ENCODE measurements at places on chromosomes 5 and 9.

- no peak for DNase-seq
Observed at GRCh38 chr9:82021198-82021597, 32.6 kb downstream of the SPATA31D1 start.

GRCh38 chr5:31086839-31087415 is 106.6 kb upstream of the CDH6 start:
- no peak for DNase-seq

- DNase-seq = no peak
Observed at GRCh38 chr9:137250329-137251193, 525 bp upstream of the STPG3 start.

DNA sequence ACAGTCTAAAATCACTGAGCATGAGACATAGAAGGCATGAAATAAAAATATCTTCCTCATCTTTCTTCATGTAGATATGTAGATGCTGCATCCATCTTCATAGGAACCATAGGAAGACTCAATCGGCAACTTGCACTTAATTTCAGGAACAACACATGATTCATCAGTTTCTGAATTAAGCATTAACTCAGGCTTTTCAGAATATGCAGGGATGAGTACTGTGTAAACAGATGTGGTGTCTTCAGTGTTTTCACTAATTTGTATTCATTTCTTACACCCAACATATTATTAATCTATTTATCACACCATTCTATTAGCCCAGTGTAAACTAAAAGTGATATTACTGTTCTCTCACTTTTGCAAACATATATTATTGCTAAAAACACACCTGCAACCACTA is 305.9 kb upstream of the DAB2 start:
- no peak for DNase-seq

DNA sequence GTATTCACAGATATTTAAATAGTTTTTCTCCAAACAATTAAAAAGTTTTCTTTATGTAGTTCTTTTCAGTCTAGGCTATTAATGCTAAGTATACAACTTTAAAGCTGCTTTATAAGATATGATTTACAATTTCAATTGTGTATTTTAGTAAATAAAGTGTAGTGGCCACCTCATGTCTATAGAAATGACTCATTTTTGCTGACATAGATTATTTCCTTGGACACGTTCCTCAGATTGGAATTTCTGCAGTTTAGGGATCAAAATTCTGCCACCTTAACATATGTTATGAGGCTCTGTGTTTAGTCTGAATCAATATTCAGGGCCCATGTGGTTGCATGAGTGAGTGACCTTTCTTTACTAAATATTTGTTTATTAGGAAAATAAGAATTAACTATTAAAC is 750.2 kb downstream of the IRX1 start:
- no peak for DNase-seq

- DNase-seq = no peak
Observed at GRCh38 chr9:73916016-73916673, 581.0 kb upstream of the RORB start.

DNA sequence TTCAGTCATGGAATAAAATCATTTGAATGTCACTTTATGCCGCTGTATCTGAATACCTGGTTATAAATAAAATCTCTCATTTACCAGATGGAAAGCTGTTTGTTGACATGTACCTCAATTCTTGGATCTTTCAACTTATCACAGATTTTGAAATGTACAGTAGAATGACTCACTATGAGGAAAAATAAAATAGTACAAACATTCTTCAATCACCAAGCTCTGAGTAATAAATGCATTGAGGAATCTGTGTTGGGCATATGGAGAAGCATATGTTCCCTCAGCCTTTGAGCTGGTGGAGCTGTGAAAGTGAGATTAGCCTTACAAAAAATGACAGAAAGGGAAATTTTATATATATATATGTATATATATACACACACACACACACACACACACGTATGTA is 175.4 kb downstream of the KIAA0825 start:
- no peak for DNase-seq

DNA sequence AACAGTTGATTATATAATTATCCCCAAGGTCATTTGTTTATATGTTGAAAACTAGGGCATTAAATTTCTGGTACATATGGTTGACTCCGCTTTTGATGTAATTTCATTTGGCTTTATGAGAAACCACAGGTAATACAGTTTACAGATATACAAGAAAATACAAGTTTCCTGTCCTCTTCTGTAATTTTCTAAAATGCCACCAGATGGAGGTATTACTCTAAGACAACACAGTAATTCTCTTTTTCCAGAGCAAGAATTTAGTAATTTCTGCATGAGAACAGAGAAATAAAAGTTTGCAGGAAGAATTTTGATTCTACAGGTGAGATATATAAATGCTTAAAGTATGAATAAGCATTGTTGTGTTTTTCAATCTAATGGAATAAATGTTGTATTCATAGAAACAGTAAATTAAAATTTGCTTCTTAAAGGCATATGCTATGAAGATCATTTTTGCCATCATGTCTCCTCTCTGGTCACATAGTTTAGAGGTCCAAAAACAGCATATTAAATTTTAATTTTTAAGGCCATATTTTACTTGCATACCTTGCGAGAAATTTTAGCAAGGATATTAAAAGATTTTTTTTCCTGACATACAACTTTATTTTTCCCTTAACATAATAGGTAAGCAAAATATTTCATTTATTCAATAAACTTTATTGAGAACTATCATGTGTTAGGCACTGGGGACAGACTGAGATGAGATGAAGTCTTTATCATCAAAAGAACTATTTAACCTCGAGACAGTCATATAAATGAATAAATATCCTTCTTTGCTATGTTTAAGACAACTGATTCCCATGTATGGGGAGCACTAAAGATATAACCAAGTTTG is 22.7 kb downstream of the CHD1 start:
- peak; percentile 21 for DNase-seq

- DNase-seq = no peak
Observed at GRCh38 chr5:75050415-75050814, 1.9 kb downstream of the GCNT4 start.

GRCh38 chr5:109959652-109960051 is 269.9 kb downstream of the MAN2A1 start:
- no peak for DNase-seq

DNA sequence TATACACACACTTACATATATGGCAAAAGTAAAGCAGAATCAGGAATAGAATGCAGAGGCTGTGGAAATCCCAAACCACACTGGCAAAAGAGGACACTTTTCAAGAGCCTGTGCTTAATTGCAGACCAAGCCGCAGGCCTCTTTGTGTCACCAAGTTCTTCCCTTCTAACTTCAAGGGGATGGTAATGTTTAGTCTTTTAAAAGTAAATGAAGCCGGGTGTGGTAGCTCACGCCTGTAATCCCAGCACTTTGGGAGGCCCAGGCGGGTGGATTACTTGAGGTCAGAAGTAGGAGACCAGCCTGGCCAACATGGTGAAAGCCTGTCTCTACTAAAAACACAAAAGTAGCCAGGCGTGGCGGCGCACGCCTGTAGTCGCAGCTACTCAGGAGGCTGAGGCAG is 28.7 kb downstream of the ROR2 start:
- no peak for DNase-seq

GRCh38 chr5:93588352-93589151 is 5.5 kb downstream of the NR2F1 start:
- DNase-seq = no peak

DNA sequence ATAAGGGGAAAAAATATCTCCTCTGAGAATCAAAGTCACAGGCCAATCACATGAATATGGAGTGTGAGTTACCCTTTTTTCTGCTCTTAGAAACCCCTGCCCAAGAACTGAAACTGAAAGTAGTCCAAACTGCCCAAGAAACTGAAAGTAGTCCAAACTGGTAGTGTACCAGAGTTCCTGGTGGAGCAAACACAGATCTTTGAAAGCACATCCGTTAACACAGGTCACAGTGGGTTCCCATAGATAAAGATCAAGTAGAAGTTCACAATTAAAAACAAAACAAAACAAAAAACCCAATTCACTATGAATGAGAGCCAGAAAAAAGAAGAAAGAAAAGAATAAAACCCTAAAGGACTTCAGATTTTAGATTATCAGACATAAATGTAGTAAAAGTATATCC is 332.4 kb upstream of the EFNA5 start:
- no peak for DNase-seq

- DNase-seq = no peak
Observed at GRCh38 chr5:163458778-163459385, 1.0 kb downstream of the NUDCD2 start.

DNA sequence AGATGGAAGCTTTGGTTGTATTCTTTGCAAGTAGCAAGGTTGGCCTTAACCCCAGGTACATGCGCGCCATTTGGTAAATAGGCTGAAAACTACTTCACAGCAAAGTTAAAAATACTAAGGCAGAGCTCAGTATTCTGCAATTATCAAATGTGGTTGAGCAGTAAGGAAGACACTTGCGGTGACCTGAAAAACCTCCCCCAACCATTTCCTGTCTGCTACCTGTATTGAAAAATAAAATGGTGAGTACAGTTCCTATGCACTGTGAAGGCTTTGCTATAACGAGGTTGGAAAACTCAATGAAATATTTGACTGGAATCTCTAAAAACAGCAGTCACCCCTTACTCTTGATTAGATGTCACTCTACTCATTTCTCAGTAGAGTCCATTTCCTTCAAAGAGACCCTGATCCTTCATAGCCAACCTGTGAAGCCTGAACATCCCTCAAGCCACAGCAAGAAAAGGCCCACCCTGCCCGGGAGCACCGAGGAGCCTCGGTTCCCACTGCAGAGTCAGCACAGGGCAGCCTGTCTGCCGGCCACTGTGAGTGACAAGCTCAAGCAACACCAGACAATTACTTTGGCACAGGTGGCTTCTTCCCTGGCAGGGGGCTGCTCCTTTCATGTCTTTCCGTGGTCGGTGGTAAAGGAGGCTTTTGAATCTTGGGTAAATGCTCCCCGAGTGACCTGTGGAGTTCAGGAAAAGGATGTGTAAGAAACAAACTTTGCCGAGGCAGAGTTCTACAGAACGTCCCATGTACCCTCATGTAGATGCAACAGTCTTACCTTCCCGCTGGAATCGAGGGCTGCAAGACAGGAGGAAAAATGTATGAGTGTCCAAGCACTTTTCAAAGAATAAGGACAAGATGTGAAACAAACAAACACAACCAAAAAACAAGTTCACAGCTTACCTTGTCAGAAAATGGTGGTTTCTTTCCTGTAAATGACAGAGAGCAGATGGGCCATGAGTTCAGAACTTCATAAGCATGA is 29.6 kb downstream of the C5orf58 start:
- DNase-seq = no peak

DNA sequence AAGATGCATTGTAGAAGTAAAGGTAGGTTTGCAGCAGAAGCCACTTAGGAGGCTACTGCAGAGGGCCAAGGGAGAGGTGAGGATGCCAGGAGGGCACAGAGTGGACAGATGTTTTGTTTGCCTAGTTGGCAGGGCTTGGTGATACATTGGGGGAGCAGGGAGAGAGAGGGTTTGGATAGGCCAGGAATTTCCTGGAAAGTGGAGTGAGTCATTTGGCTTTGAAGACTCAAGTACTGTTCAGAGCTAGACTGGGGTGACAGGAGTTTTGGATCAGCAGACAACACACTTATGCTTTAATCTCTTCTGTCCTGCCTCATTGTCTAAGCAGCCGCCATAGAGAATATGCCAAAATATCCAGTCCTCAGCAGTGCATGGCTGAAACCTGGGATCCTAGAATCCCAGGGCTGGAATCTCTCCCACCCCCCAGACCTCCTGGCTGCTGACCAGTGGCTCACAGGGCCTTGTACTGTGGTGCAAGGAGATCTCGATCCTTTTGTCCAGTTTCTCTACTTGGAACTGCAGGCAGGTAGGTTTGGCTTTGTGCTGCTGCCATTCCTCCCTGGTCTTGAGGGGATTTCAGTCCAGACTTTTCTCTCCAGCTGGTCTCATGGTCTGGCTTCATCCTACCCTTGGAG is 11.0 kb downstream of the TMEM268 start:
- DNase-seq = no peak

- no peak for DNase-seq
Observed at GRCh38 chr5:172870291-172870714, 36.3 kb downstream of the ERGIC1 start.
